Naive thymus-derived CD8-positive, alpha-beta T cell (primary cell): ENCODE measurements at places on chromosomes 7 and 10. TPM values are rescaled to one million over a fixed set of nuclear protein-coding genes. Genes with fewer than 3 reads are reported as not detected.

Gene CLCN1
- total RNA-seq: not detected

Gene TMEM176A
- total RNA-seq: not detected

Gene NOLC1
- total RNA-seq: 71.2 TPM

- DNase-seq: no peak
Measured at GRCh38 chr7:138842111-138842510, 44.1 kb upstream of the ATP6V0A4 start.

GRCh38 chr7:47737601-47738000, 155.7 kb upstream of the TNS3 start:
- no peak for DNase-seq

DNA sequence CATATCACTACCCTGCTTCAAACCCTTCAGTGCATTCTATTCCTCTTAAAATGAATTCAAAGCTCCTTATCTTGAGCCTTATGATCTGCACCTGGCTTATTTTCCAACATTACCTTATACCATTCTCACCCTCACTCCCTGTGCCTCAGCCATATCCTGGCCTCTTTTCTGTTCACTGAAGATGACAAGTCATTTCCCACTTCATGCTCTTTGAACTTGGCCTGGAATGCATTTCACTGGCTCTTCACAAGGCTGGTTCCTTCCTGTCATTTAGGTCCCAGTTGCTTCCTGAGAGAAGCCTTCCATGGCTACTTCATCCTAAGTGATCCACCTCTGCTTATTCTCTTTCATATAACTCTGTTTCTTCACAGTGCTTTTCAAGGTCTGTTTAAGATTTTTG, 3.2 kb upstream of the LIPF start:
- no peak for DNase-seq

GRCh38 chr10:16828701-16829175, 11.5 kb upstream of the RSU1 start:
- DNase-seq: no peak

DNA sequence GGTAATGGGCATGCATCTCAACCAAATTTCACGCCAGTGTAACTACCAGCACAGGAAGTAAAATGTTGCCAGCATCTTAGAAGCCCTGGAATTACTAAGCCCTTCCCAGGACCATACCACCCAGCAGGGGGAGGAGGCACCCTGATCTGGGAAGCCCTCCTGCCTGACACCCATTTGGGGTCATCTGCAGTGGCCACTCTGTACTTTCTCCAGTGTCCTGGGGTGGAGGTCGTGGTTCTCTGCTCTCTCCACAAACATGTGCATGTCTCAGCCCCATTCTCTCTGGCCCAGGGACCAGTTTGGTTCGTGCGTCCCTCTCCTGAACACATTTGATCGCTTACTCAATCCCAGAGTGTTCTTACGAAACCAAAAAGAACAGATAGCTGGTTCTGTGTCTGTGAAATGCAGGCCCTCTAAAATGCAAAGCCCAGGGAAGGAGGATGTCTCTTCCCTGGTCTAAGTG, 9.4 kb upstream of the LRRC27 start:
- DNase-seq: no peak

DNA sequence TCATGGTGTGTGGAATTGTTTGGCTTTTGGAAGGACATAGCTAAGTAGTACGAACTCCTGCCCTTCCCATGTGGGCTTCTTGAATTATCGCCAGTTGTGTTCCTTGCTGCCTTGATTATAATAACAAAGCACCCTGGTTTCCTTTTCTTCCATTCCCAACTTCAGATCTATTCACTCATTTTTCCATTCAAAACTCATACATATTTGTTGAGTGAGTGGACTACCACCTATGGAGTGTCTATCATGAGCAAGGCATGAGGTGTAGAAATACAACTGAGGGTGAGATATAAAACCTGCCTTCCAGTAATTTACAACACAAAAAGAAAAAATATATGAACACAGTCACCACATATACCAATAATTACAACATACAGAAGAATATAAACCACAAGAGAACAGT, 4.9 kb upstream of the COL17A1 start:
- DNase-seq: no peak

GRCh38 chr7:51369746-51370145, 53.1 kb upstream of the COBL start:
- no peak for DNase-seq

DNA sequence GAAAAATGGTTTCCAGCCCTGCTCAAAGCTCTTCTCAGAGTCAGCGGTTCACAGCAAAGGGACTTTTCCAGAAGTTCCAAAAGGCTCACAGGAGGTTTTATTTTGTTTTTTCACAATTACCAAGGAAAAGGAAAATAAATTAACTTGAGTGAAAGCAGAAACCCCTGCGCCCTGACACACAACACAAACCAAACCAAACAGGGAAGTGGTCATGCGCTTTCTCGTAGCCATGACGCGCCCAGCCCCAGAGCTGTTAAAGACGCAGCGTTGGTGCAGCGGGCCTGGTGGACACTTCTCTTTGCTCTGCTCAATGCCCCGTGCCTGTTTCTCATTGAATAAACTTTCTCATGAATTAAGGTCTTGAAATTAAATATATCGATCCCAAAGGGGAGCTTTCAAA, 134.4 kb upstream of the LYZL2 start:
- DNase-seq: no peak

DNA sequence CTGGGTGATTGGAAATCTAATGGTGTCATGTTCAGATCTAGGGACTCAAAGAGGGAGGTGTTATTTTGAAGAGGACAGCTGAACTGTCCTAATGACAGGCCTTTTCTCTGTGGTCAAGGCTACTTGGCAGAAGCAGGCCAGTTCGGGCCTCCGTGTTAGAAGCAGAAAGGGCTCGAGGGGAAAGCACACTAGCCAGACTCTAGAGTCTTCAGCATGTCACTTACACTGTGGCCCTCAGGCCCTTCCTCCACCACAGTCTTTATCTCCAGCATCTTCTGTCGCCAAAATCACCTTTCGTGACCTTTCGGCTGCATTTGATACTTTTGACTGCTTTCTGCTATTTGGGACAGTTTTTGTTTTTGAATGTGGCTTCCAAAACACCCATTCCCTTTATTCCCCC, 123.3 kb downstream of the CNNM2 start:
- DNase-seq: no peak

GRCh38 chr7:117489911-117490310, 10.1 kb downstream of the CFTR start:
- no peak for DNase-seq

DNA sequence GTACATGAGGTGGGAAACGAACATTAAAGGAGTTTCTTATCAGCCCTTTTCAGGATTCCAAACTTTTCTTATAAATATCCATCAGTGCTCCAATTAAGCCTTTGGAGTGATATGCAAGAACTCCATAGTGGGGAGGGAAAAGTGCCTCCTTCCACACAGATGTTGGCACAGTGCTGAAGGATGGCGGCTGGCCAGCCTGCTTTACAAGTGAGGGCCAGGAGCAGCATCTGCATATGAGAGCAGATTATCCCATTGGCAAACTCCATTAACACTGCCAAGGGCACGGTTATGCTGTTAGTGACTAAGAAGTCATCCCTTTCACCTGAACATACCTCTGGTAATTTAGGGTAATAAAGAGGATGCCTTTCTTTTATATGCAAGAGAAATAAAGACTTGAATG, 543.1 kb downstream of the CNTNAP2 start:
- no peak for DNase-seq

- DNase-seq: no peak
Measured at GRCh38 chr7:41428381-41428780, 274.5 kb downstream of the INHBA start.

- DNase-seq: no peak
Measured at GRCh38 chr7:19020062-19020461, 97.4 kb downstream of the TWIST1 start.

DNA sequence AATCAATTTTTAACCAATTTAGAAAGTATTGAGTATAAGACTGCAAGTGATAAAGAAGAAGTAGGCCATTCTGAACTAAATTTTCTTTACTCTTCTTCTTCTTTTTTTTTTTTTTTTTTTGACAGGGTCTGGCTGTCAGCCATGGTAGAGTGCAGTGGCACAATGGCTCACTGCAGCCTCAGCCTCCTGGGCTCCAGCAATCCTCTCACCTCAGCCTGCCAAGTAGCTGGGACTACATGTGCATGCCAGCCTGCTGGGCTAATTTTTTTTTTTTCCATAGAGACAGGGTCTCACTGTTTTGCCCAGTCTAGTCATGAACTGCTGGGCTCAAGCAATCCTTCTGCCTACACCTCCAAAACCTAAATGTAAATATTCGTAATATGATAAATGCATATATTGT, 63.2 kb downstream of the DGKB start:
- DNase-seq: no peak

GRCh38 chr7:87100326-87100725, 40.9 kb upstream of the ELAPOR2 start:
- DNase-seq: no peak

DNA sequence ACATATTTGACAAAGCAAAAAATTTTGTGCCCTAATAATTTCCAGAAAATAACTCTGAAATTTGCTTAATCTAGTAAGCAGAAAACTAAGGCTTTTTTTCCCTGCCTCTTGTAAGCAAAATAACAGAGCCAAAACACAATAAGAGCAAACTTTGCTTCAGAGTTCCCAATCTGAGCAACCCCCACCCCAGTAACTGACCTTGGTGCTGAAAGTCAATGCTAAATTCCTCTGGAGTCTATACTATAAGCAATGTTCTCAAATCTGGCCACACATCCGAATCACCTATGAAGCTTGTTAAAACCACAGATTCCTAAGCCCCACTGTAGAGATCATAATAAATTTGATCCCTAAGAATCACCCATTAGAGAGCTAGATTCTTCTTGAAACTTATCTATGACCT, 150.5 kb downstream of the ELAPOR2 start:
- no peak for DNase-seq

DNA sequence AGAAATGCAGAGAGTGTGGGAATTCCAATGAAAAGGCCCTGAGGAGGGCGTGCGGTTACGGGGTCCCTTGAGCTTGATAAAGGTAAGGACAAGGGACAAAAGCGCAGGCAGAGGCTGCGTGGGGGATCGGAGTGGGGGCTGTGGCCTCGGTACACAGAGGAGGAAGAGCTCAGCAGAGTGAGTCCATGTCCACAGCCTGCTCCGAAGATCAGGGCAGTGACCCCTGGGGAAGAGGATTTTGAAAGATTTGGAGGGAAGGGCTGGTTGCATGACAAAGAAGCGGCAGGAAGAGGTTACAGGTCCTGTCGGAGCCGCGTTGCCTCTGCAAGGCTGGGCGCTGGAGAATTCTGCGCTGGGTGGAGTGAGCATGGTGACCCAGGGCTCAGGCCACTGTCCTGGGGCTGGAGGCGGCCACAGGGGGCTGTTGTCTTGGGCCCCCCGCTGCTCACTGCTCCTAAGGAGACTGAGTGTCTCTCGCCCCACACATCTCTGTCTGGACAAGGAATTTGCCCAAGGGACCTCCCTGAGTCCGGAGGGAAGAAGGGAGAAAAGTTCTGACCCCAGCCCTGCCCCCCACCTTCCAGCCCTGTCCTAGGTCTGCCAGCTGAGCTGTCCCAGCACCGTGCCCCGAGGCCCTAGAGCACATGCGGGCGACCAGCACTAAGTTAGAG, 69.8 kb upstream of the INSIG1 start:
- DNase-seq: no peak

- DNase-seq: no peak
Measured at GRCh38 chr10:77187376-77187999, 450.1 kb downstream of the KCNMA1 start.

Gene MMD2
- not detected for total RNA-seq

Gene FGFR2
- total RNA-seq: not detected

Gene FZD8
- total RNA-seq: 0.63 TPM

- DNase-seq: no peak
Measured at GRCh38 chr10:72550239-72550638, 75.6 kb downstream of the MICU1 start.

DNA sequence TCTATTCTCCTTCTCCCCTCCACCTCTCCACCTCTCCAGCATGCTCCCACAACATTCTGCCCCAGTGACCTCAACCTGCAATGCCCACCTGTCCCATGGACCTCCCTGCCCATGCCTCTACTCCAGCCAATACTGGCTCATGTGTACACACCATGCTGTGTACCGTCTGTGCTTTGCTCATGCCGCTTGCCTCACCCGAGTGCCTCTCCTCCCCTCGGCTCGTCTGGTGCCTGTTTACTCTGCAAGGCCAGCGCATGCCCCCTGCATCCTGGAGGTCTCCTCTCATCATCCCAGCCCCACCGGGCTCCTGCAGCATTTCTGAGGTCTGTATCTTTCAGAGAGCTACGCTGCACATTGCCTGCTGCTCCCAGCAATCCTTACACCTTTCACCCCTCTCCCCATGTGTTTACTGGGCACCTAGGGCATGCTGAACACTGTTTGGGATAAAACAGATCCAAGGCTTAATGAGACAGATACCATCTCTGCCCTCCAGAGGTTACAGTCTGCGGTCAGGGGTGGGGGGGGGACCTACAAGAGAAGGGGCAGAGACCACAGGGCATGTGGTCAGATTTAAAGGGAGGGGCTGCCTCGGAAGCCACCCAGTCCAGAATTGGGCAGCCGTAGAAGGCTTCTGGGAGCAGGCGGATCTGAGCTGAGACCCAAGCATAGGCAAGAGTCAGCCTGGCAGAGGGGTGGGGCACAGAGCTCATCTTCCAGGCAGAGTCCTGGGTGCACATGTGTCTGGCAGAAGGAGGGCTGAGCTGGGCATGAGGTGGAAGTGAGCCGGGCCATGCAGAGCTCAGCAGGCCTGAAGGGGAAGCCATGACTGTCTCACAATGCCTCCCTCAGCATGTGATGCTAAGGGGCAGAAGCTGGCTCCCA, 29.6 kb upstream of the PSAP start:
- DNase-seq: no peak

GRCh38 chr7:127252778-127253280, at the start of gene GRM8:
TSS of gene GRM8 (minus strand) at chr7:127252941.
- DNase-seq: peak; percentile 28

DNA sequence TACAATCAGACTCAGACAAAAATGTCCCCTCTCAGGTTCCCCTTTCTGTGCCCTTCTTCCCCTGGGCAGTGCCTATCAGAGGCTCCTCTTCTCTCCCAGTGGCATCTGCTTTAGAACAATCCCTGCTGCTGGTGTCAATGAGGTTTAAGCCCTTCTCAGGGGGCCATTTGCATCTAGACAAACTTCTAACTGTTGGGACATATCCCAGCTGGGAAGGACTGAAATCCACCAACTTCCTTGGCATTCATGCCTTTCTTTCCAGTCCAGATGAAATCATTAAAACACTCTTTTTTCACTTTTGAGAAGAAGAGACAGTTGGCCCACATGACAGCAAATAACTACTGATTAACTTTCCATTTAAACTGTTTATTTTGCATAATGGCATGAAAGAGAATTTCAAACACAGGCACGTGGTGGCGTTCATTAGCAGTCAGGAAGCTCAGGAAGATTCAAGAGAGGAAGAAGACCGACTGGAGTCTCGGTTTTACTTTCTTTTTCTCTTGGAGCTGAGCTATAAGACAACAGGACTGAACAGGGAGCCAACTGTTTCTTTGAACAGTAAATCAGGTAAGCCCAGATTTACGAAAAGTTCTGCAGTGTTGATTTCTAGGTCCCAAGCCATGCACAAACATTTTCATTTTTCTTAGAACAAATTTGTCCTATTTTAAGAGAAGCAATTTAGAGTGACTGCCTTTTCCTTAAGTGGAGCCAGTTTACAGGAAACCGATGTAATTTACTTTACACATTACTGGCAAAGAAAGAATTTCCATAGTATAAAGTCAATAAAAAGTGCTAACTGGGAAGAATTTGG, at the start of gene GIMAP2:
TSS of gene GIMAP2 (plus strand) at position 488 of the 811 bp plus-strand sequence. CDS start 1,354 bp downstream, outside the sequence.
- no peak for DNase-seq
